Posterior vena cava (tissue), 2 donors: ENCODE measurements at places on chromosomes 2 and 18.

DNA sequence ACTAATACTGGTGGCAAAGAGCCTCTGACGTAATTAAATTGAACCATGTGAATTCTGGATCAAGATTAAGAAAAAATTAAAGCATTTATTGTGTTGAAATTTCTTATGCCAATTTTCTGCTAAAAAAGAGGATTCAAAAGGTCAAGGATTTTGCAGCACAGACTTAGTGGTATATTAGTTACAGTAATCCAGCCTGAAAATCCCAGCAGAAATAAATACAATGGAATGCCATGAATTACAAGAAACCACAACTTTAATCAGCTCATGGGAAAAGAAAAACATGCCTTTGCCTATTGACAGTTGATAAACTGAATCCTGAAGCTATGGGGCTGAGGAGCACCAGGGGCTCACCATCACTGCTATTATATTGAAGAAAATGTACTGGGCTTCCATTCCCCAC, 114.8 kb upstream of the SATB2 start:
- no peak for DNase-seq

DNA sequence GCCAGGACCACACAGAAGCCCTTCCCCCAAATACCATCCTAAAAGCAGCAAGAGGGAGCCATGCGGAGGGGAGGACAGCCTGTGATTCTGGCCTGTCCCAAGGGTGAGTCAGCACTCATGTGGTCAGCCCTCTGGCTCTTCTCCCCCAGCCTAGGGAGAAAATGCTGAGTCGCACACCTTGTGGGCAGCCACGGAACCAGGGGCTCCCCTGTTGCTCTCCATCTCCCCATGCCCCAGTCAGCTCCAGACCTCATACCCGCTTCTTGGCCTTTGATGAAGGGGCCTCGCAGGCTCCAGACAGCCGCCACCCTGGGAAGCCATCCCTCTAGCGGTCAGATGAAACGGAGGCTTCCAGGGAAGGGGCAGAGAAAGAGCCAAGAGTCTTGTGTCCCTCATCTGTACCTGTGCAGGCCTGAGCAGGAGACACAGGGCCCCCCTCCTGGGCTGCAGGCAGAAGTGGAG, 181.3 kb upstream of the SIX2 start:
- DNase-seq, result no peak

DNA sequence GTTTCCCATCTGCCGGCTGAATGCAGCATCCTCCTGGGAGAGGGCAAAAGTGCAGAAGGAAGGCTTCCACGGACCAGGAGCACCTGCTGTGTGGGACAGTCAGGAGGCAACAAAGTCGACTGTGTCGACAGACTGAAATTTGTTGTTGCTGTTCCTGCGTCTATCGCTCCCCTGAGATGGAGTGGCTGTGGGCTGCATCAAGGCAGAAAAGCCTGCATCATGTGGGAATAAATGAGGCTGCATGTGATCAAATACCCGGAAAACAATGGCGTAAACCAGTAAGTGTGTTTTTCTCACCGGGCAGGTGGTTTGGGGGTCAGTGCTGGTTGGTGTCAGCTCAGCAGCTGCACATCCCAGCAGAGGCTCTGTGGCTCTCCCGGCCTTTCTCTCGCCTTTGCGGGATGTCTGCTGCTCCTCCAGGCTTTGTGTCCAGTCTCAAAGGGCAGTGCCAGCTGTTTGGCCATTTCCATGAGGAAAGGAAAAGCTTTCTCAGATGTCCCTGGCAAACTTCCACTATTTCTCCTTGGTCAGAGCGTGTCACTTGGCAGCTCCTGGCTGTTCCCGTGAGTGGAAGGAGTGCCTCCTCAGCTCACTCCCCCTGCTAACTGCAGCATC, 262.4 kb downstream of the NDUFA10 start:
- peak; percentile 59 for DNase-seq

DNA sequence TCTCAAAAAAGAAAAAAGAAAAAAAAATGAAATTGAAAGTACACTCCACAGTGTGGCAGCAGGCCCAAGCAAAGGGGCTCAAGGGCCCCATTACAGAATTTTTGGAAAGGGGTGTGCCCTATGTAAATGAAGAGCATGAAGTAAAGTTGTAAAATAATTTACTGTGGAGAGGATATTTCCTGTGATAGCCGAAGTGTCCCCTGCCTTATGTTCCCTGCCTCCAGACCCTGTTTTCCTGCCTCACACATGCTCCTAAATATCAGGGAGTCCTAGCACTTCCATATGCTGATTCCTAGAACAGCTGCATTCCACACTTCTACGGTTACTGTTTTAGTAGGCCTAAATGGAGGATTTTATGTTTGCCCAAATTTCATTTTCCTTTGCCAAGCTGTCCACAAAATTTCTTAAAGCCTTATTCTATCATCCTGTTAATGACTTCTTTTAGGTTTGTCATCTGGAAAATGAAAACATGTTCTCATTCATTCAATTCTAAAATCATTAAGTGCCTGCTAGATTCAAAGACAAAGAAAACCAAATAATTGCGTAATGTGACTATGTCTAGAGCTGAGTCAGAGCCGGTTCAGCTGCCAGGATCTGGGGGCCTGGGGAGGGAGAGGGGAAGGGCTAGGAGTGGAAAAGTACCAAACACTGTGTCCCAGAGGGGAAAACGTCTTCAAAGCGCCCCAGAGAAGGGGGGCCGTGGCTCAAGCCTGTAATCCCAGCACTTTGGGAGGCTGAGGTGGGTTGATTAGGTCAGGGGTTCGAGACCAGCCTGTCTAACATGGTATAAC, 25.9 kb upstream of the IMPA2 start:
- no peak for DNase-seq

- no peak for DNase-seq
Measured at GRCh38 chr2:171432969-171433762, 624 bp downstream of the METTL8 start.

GRCh38 chr2:134276381-134277172, 22.7 kb downstream of the MGAT5 start:
- DNase-seq, result no peak

DNA sequence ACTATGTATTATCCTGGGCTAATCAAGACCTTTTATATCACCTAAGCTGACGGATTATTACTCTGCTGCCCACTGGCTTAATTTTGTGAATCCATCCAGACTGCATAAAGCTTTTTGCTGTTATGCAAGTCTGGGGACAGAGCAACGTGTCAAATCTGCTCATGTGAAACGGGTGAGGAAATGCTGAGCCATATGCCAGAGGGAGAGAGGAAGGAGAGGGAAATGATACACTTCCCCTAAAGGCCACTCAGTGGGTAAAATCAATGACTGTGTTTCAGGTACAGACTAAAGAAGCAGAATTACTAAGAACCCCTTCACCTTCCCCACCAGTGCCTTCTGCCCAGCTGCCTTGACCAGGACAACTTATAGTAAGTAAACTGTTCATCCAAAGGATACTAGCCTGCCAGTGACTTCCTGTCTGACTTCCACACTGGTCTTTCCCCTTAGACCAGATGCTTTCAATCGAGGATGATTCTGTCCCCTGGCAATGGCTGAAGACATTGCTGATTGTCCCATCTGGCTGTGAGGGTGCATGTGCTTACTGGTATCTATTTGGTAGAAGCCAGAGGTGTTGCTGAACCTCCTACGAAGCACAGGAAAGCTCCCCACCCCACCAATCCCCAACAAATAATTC, 43.0 kb downstream of the STAT1 start:
- DNase-seq, result no peak

GRCh38 chr18:69705987-69706386, 241.7 kb downstream of the CD226 start:
- DNase-seq, result no peak

- peak; percentile 78 for DNase-seq
Measured at GRCh38 chr2:241126771-241127202, 22.5 kb downstream of the PASK start.

- no peak for DNase-seq
Measured at GRCh38 chr2:73301636-73302035, 8.3 kb upstream of the EGR4 start.

DNA sequence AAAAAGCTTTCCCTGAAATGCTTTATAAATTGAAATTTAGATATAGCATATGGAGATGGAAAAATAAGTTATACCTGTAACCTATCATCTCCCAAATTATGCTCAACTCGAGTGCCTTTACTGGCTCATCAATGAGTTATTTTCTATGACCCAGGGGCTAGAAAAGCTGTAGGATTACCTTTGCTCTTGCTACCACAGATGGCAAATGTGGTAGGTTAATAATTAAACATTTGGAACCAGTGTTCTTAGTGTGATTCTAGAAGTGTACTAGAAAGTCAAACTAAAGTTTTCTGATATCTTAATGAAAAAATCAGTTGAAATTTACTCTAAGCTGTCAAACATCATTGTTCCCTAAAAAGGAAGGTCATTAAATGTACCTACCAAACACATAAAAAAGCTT, 22.5 kb downstream of the ALS2 start:
- no peak for DNase-seq

DNA sequence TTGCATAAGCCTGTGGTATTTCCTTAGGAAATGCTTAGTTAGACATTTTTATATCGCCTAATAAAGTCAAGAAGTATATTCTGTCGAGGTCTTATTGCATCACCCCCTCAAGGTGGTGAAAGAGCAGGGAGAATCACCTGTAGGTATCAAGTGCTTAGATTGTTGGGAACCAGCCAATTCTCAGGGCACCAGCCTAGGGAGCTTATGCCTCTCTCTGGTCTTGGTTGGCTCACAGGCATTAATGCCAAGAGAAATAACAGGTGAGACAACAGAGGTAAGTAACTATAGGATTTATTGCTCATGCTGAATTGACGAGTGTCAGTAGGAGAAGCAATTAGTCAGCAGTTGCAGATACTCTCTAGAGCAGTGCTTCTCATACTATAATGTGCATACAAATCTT, 663.3 kb upstream of the ZNF804A start:
- no peak for DNase-seq

- DNase-seq, result peak; percentile 91
Measured at GRCh38 chr18:48228301-48228715, 180.9 kb downstream of the ZBTB7C start.

- no peak for DNase-seq
Measured at GRCh38 chr2:237156857-237157779, 71.4 kb downstream of the COPS8 start.

DNA sequence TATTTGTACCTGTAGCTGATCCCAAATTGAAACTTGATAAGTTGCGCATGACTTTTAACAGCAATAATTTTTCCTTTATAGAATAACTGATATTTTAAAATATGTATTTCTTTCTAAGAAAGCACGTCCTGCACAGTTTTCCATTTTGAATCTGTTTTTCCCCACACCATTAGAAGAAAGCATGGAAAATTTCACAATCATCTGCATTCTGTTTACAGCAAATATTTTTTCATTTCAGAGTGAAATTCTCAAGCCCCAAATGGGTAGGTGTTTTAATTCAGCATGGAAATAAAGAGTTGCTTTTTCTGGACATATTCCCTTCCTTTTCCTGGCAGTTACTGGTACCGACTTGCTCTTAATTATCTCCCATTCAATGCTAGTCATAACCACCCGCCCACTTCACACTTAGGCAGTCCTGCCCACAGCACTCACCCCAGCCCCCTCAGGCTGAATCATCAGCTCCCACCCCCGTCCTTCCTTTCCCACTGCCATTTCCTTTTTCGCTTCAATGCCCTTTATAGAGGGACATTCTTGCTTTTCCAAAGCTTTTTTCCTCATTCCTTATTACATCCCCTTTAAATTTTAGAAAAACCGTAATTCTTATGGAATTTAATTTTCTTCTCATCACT, 89.2 kb upstream of the GLS start:
- no peak for DNase-seq

DNA sequence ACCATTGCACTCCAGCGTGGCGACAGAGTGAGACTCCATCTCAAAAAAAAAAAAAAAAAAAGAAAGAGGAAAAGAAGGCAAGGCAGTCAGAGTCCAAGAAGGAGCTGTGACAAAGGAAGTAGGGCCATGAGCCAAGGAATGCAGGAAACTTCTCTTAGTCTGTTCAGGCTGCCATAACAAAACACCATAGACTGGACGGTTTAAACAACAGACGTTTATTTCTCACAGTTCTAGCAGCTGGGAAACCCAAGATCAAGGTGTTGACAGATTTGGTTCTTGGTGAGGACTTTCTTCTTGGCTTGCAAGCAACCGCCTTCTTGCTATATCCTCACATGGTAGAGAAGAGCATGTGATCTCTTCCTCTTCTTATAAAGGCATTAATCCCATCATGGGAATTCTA, 13.1 kb upstream of the SUMO1 start:
- no peak for DNase-seq

- no peak for DNase-seq
Measured at GRCh38 chr2:123746006-123746405, 279.1 kb upstream of the CNTNAP5 start.

GRCh38 chr18:3279201-3280185, 17.6 kb downstream of the MYL12B start:
- DNase-seq, result no peak

DNA sequence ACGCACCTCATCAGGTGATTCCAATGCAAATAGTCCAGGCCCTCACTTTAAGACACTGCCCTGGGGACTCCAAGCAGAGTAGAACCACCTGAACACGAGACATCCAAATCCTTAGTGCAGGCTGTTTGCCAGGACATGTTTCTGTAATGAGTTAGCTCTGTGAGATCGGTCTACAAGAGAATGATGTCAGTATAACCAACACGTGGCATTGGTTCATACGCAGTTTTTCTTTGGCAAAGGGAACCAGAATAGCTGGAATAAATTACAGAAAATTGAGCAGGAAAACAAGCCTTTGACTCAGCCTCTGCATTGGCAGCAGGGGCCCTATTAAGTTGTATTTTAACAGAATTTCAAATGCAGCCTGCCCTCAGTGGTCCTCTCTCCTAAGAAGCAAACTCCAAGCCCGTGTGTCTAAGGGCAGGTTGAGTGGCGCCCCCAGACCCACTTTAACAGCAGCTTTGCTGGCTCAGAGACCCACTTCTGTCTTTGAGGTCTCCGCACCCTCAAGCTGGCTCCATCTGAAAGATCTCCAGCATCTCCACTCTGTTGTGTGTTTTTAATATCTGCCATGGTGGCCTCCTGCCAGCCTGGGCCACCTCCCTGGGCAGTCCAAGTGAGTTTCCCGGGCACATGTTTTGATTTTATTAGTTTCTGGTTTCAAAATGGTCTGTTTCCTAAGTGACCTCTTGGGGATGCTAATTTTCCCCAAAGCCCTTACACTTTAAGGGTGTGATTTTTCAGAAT, 61.3 kb downstream of the ALPK2 start:
- no peak for DNase-seq

DNA sequence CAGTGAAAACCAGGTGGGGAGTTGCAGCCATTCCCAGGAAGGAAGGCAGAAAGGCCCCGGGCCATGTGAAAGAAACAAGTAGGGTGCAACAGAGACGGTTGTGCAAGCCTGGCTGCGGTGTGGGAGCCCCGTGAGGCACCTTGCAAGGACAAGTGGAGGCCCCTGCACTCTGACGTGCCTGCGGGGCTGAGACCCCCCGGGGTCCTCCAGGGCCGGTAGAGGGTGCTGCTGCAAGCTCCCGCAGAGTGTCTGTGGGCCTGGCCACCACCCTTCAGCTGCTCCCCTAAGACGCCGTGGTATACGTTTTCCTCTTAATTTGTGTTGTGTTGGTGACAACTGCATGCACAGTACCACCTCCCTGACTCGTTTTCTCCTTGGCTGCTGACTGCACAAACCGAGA, 27.4 kb upstream of the MC5R start:
- no peak for DNase-seq
